ENCODE measurements at places on chromosomes 11 and 22. TPM values are rescaled to one million over a fixed set of nuclear protein-coding genes. Genes with fewer than 3 reads are reported as not detected.
A peak's percentile ranks its signal among the peaks of the same experiment; 100 is the strongest.

SLC37A2 gene
- total RNA-seq, result 3.8 TPM

DNA sequence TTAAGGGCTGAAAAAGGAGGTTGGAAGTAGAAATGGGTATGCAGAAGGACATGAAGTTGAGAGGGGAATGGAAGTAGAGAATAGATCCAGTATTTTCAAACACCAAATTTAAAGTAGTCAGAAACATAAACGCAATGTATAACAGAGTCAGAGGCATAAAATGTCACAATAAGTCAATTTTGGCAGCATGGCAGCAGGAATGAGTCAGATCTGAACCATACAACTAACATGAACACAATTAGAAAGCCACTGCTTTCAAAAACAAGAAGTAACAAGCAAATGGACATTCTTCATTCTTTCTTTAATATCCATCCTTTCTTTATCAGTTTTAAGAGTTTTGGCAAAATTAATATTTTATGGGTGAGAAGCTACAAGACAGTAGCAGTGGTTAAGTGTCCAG lies 2.5 kb downstream of the CHORDC1 start:
- no peak for DNase-seq

DNA sequence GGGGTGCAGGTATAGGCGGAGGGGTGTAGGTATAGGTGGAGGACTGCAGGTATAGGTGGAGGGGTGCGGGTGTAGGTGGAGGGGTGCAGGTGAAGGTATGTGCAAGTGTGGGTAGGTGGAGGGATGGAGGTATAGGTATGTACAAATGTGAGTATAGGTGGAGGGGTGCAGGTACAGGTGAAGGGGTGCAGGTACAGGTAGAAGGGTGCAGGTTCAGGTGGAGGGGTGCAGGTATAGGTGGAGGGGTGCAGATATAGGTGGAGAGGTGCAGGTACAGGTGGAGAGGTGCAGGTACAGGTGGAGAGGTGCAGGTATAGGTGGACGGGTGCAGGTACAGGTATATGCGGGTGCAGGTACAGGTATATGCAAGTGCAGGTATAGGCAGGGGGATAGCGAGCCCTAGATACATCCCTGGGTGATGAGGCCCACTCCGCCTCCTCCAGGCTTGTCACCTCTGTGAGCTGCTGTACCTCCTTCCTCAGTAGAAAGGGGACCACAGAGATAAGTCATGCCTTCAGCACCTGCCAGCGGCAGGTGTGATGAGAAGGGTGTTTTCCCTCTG lies 17.2 kb downstream of the LINC01488 start:
- peak; percentile 13 for DNase-seq

- DNase-seq, result no peak
These were observed 185.3 kb downstream of the C11orf91 start for GRCh38 chr11:33515347-33515746.

IGLL5 gene
- total RNA-seq, result not detected

DNA sequence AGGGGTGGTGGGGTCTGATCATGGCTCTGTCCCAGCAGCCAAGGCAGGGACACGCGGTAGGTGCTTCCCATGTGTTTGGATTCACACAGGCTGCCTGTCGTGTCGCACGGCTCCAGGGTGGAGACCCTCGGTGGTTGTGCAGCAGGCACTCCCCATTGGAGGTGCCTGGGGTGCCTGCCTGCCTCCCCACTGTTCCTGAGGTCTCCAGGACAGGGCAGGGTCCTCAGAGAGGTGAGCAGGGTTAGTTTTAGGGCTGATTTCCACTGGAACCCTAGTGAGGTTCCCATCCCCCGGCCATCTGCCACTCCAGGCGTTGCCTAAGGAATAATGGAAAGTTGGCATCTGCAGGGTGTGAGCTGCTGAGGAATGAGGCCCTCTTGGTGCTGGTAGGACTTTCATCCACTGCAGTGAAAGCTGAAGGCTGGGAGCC lies 32.3 kb downstream of the OSBPL5 start:
- DNase-seq, result peak; percentile 26

USP35 gene
- total RNA-seq, result 4.6 TPM

GRCh38 chr11:17277024-17277584 lies 565 bp downstream of the NUCB2 start:
- DNase-seq, result no peak

GRCh38 chr22:36423461-36424404 lies 36.0 kb upstream of the MYH9 start:
- no peak for DNase-seq

DNA sequence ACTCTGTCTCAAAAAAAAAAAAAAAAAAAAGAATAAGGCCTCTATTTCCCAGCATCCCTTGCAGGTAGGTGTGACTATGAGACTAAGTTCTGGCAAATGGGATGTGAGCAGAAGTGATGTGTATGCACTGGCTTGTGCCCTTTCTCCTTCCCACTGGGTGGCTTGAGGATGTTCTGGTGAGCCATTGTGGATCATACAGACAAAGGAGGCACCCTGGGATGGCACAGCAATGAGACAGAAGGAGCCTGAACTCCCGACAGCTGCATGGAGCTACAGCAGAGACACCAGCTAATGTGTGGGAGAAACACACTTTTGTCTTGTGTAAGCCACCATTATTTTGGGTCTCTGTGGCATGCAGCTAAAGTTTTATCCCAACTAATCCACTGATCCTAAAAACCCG lies 10.6 kb upstream of the SORL1 start:
- no peak for DNase-seq

POTEH gene
- not detected for total RNA-seq

DNA sequence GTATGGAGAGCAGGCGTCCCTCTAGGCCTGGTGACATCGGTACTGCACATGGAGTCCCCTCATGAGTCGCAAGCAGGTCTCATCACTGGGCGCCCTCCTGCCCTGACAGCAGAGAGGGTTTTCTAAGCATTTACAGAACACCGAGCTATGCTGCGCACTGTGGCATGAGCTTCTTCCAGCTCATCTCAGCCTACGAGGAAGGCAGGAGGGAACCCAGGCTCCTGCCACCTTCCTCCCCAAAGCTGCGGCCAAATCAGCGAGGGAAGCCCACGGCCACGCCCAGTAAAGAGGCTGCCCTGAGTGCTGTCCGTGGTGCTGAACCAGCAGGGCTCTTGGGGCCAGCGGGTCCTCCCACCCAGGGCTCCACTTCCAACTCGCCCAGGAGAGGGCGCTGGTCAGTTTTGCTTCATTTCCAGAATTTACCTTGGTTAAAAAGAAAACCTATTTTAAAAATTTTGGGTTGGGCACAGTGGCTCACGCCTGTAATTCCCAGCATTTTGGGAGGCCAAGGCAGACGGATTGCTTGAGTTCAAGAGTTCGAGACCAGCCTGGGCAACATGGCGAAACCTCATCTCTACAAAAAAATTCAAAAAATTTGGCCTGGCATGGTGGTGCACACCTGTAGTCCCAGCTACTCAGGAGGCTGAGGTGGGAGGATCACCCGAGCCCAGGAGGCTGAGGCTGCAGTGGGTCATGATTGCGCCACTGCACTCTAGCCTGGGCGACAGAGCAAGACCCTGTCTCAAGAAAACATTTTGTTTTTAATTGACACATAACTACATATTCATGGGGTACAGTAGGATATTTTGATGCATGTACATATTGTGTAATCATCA lies 34.2 kb downstream of the PHF21B start:
- DNase-seq, result peak; percentile 83

- DNase-seq, result no peak
These were observed 959.4 kb downstream of the JRKL start for GRCh38 chr11:97349201-97349600.

MS4A6A gene
- total RNA-seq, result 49.6 TPM

TPBGL gene
- 0.11 TPM for total RNA-seq

MADD gene
- total RNA-seq, result 39.7 TPM

LAMTOR1 gene
- 72.8 TPM for total RNA-seq

DNA sequence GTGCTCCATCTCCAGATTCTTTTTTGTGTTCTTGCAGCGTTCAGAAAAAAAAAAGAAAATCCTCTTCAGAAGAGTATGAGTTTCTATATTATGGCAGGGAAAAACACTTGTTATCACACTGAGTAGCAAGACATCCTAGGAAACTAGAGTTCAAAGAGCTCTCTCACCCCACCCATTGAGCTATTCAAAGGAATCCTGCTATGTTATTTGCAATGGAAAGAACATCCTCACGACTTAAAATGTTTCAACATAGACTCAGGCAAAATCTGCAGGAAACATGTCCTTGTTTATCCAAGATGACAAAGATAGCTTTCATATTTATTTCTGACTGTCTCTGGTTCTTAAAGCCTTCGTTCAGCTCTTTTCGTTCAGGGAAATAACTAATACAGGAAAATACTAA lies 331.6 kb upstream of the ANO5 start:
- no peak for DNase-seq

FGF4 gene
- total RNA-seq, result not detected

DNA sequence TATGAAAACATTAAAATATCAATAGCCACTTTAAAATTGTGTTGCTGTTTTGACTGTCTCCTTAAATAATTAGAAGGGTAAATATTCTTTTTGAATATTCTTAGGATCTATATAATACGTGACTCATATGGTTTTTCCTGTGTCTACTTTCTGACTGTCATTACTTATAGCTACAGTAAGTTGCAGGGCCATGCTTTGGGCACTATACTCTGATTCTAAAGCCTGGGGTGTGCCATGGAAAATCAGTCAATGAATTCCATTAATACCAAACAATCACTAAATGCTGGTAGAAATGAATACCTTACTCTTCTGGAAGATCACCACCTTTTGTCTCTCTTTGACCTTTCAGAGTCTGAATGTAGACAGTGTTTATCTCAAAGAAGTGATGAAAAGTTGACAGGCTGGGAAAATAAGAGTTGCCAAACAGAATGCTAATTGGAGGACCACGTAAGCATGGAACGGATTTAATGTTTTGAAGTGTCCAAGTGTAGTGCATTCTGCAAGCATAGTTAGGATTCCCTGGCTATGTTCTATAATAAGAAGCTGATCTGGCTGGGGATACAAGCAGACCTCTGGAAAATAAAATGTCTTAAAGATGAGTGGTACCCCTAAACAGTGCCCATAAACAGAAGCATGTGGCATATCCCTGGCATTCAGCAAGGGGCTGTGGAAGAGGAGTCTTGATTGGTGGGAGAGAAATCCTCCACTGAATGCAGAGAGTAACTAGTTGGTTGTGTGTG lies 16.8 kb downstream of the LUZP2 start:
- DNase-seq, result no peak

DNA sequence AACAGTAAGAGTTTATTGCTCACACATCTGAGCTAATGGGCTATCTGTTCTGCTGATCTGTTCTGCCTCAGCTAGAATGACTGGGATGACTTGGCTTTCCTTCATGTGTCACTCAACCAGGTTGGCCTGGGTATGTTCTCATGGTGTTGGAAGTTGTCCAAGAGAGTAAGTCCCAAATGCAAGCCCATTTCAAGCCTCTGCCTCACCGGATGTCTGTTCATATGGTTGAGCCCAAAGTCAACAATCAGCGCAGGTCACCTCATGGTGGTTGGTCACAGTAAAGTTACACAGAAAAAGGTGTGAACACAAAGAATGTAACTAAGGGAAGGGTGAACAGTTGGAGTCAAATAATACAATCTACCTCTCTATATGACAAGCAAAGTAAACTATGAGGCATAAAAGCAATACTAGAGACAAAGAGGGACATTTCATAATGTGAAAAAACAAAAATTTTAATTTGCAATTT lies 1.9 kb downstream of the GDPD4 start:
- DNase-seq, result no peak

RAB36 gene
- total RNA-seq, result 0.35 TPM

IGLL1 gene
- total RNA-seq, result not detected

DNA sequence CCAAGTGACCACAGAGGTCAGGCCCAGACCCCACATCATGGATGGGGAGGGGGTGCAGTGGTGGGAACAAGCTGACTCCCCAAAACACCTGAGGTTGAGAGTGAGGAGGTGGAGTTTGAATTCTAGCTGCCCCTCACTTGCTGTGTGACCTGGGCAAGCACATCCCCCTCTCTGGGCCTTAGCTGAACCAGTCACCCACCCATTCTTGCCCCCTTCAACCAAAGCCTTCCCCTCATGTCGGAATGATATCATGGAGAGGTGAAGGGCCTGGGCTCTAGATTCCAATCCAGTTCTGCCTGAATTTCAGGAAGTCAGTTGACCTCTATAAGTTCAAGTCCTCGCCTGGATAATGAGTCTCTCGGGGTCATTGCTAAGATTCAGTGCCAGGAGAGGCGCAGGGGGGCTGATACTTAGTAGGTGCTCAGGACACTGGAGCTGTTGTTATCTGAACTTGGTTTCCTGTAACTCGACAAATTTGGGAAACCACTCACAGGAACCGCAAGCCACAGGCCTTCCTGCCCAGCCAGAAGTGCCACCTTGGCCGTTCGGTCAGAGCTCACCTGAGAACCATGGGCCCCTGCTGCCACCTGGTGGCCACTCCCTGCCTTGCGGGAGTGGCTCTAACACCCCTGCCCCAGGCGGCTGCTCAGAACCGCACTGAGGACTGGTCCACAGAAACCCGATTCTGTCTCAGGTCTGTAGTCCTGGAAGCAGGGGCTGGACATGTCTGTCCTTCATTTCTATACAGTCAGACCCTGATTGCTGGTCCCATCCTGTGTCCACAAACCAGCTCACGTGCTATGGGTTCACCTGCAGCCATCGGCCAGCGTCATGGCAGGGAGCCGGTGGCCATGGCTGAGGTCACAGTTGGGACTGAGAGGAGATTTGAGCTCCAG lies 6.9 kb downstream of the CDC42EP1 start:
- peak; percentile 90 for DNase-seq

CCDC81 gene
- 0.32 TPM for total RNA-seq

- DNase-seq, result no peak
These were observed 26.6 kb downstream of the TMEM123 start for GRCh38 chr11:102426000-102426399.

DNA sequence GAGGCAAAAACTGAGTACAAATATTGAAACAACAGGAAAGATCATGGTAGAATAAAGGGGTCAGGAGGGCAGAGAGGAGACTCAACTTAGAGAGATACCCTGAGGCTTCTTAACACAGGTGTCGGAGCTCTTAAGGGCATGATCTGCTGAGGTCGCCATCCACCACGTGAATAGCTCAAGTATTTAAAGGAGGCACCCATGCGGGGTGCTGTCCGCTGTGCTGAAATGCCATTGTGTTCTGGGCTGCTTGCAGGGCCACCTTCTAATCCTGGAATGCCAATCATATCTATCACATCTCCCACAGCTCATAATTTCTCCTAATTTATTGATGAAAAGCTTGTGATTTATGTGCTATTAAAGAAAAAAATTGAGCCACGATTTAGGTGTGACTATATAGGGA lies 90.2 kb downstream of the SEZ6L start:
- no peak for DNase-seq

DNA sequence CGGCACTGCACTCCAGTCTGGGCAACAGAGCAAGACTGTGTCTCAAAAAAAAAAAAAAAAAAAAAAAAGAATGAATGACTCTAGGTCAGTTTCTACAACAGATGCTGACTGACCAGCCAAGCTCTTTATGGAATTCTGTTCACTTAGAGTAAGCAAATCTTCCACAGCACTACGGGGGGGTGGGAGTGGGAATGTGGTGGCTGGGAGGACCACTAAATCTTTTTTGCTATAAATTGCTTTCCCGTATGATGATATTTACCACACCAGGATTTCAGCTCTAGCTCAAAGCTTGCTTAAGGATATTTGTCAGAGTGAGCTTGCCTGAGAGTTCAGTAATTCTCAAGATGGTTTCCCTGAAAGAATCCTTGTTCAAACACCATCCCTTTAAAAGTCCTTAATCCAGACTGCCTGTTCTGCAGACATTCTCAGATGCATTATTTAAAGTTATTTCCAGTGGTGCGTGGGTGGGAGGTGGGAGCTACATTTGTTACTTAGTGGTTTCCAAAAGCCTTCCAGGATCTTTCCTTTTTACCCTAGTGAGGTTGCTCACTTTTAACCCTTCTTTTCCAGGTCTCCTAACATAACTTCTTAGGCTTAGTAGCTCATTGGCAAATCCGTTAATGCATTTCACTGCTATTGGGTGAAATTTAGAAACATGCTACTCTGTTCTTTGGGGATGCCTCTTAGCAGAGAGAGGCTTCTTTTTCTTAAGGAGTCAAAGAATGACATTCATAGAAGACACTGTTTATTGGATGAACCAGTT lies 65.9 kb downstream of the UBASH3B start:
- DNase-seq, result no peak

Measured in Right ventricle myocardium superior (tissue), 1 donor.